Kidney epithelial cell (primary cell): ENCODE measurements at places on chromosomes 11 and 22. TPM values are rescaled to one million over a fixed set of nuclear protein-coding genes. Genes with fewer than 3 reads are reported as not detected.

The SAC3D1 gene
- 25.5 and 32.0 TPM in 2 replicates for total RNA-seq

- DNase-seq: no peak
These were observed 1.1 kb downstream of the IGF2 start for GRCh38 chr11:2138068-2138430.

GRCh38 chr22:17951315-17951714 is 73.0 kb downstream of the MICAL3 start:
- DNase-seq: no peak

DNA sequence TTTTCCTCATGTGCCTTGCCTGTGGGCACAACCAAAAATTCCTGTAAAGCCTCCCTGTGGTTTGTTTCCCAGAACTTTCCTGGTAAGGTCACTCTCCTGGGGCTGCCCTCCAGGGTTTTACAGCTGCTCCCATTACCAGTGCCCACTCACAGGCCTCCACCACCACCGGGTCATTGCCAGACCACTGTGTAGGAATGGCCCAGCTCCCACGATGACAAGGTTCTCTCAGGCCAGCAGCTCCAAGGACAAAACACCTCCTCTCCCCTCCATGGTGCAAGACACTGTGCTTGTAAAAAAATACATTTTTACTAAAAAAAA is 96.1 kb upstream of the AKIP1 start:
- DNase-seq: no peak

- no peak for DNase-seq
These were observed 9.0 kb upstream of the SEC14L6 start for GRCh38 chr22:30555282-30556210.

DNA sequence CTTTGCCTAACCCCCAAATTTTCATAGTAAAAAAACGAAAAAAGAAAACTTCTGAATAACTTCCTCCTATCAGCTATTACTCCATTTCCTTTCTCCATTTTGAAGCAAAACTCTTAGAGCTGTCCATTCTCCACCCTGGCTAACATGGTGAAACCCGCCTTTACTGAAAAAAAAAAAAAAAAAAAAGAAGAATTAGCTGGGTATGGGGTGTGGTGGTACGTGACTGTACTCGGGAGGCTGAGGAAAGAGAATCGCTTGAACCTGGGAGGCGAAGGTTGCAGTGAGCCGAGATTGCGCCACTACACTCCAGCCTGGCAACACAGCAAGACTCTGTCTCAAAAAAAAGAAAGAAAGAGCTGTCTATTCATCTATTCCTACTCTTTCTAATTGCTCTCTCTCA is 11.3 kb upstream of the NXF1 start:
- no peak for DNase-seq

- peak; percentile 91 for DNase-seq
These were observed 297.3 kb downstream of the INSC start for GRCh38 chr11:15412054-15412453.

DNA sequence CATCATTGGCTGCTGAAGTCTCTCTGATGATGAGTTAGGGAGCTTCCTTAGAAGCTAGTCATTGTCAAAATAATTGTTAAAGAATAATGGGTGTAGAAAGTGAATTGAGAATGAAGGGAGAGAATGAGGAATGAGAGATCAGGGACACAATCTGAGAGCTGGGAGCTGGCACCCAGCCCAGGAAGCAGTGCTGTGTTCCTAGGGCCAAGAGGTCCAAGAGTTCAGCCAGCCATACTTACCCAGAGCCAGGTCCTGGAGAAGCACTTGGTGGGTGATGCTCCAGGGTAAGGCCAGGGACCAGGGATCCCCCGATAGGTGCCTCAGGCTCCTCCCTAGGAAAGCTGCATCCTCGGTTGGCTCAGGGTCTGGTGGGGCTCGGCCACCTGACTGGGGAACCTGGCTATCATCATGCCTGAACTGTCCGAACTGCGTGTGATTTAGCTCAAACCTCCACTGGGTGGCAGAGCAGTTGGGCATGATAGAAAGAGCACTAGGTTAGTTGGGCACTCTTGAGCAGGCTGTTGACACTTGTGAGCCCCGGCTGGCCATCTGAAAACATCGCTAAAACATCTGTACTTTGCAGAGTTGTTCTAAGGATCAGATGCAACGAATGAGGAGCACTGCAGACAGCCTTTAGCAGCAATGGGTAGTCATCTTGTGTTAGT is 123.9 kb upstream of the NCAM1 start:
- no peak for DNase-seq

GRCh38 chr11:7436657-7437056 is 48.6 kb upstream of the OLFML1 start:
- DNase-seq: no peak

- DNase-seq: no peak
These were observed 126.1 kb downstream of the DSCAML1 start for GRCh38 chr11:117670924-117671323.

DNA sequence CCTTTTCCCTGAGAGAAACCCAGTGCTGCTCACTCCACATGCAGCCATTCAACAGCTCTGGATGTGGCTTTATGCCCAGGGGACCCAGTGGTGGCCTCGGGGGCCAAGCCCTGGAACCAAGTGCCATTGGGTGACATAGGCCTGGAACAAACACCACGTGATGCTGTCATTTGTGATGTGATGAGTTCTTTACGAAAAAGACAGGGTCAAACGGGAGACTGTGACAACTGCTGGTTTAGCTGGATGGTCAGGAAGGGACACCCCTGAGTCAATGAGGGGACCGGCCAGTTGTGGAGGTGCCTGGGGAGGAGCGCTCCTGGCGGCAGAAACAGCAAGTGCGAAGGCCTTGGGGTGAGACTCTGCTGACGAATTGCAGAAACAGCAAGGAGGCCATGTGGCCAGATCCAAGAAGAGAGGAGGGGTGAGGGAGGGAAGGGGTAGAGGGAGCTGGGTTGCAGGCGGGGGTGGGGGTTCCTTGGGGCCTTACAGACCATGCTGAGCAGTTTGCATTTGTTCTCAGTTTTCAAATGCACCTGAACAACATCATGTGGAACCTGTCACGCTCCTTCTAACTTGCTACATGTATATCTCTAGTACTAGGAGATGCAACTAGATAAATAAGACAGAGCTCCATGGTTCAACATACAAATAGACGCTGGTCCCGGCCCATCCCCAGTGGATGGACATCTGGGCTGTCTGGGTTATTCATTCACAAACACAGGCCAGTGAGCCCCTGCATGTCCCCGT is 56.1 kb downstream of the IGLL5 start:
- no peak for DNase-seq

DNA sequence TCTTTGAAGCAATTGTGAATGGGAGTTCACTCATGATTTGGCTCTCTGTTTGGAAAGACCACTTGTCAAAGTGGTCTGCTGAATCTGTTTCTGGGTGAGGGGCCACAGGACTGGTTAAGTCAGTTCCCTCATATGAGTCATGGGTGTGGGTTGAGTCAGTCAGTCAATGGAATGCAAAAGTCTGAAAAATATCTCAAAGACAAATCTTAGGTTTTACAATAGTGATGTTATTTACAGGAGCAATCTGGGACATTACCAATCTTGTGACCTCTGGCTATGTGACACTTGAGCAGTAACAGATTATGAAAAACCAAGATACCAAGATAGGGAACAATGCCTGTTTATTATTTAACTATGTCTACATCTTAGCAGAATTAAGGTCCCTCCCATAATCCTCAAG is 311.6 kb downstream of the AASDHPPT start:
- peak; percentile 65 for DNase-seq

DNA sequence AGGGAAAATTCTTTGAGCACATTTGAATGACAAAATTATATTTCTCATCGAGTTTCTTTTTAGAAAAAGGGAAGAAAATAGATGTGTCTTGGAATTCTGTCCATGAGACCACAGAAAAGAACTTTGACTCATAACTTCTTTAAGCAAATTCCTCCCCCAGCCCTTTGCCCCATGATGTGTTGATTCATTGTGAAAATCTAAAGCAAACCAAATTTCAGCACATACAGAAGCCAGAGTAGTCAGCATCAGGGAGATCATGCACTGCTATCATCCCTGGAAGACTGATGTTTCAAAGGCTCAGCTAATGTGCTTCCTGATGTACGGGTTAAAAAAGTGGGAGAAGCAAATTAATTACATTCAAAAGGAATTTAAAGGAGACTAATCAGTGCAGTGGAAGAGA is 159.7 kb downstream of the FAT3 start:
- peak; percentile 23 for DNase-seq

DNA sequence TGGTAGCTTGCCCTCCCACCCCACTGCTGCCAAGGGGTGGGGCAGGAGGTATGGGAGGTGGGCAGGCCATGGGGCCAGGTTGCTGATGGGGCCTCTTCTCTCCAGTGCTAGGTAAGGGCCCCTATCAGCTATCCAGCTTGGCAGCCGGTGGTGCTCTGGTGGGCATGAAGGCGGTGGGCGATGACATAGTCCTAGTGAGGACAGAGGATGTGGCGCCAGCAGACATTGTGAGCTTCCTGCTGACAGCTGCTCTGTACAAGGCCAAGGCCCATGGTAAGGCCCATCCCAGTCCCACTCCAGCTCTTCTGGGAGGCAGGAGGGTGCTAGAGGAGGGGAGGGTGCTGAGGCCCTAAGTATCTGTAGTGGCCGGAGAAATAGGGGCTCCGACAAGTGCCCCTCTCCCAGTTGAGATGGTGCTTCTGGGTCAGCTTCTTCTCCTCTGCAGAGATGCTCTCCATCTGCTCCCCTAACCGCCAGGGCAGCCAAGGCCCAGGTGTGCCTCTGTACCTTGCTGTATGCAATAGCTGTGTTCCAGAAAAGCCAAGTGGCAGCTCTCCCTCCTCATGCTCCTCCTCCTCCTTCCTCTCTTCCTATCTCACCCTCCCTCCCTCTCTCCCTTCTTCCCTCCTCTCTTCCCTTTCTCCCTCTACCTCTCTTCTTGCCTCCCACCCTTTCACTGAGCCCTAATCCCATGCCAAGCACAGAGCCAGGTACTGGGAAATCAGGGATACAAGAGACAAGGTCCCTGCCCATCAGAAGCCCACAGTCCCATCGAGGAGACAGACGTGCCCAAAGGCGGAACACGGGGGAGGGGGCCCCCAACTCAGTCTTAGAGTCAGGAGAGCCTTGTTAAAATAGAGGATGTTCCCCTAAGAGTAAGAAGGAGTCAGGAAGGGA is 55.3 kb downstream of the OTOG start:
- DNase-seq: no peak

DNA sequence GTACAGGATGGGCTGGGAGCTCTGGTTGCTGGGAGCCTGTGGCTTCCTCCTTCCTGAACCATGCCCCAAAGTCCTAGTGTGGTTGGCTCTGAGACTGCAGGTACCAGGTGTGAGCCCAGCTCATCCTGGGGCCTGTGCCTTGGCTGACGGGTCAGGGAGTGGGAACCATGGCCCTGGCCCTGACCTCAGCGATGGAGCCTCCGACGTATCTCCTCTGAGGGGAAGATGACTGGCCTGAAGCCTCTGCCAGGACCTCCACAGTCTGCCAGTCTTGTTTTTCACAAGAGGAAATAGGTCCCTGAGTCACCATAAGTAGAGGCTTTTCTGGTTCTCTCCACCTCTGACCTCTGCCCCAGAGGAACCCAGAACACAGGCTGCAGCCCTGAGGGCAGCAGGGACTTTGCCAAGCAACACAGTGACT is 3.4 kb downstream of the RCE1 start:
- DNase-seq: no peak

DNA sequence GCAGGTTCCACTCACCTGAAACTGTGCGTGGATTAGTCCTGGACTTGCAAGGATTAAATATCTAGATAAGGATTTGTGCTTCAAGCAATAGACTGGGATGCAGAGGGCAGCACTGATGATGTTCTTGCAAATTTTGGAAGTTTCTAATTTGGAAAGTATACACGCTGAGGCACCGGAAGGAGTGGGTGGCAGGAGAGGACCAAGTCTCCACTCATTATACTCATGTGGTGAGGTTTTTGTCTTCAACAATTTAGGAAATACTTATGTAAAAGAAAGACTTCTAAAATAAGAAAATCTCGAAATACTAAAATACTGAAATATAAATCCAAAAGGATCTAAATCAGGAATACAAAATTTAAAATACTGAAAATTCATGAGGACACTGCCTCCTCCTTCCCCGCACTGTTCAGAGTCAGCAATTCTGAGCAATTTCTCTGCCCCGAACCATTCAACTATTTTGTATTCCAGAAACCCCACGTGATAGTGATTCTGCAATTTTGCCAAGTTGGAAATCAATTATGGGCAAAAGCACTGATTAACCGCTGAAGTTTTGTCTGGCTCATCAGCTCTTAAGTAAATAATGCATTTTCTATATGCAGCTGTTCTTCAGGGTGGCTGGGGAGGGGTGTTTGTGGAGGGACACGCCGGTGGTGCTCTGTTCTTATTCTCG is 47.0 kb upstream of the CLMP start:
- DNase-seq: no peak
